H54 (cell line): ENCODE measurements at places on chromosomes 1 and 21.

DNA sequence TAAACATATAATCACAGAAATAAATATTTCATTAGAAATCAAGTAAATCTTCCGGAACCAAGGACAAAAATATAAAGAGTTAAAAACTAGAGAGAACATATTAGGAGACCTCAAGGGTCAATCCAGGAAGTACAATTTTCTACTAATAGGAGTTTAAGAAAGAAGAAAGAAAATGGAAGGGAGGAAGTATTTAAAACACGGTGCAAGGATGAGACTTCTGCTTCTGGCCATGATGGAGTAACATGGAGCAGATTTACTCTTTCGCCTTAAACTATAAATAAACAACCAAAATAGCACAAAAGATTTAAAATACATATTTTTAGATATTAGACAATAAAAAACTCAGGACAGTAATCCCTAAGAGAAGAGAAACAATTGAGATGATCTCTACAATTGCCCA lies 12.6 kb upstream of the IFNAR1 start:
- DNase-seq, result no peak

DNA sequence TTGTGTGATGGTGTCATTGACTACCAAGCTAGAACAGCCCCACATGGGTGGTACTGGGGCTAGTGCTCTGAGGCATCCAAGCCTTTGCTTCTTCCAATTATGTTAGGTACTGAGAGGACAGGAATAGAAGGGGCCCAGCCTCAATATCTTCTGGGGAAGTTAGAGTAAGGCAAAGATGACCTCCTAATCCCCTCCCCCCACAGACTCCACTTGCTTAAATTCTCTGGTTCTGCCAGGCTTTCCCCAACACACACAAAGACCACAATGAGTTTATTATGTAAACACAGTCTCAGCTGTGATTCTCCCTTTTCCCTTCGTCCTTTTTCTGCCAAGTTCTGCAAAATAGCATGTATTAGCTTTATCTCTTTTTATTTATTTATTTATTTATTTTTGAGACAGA lies 3.1 kb upstream of the TACSTD2 start:
- no peak for DNase-seq

- DNase-seq, result no peak
Observed at GRCh38 chr1:185368913-185369491, 52.0 kb upstream of the IVNS1ABP start.

DNA sequence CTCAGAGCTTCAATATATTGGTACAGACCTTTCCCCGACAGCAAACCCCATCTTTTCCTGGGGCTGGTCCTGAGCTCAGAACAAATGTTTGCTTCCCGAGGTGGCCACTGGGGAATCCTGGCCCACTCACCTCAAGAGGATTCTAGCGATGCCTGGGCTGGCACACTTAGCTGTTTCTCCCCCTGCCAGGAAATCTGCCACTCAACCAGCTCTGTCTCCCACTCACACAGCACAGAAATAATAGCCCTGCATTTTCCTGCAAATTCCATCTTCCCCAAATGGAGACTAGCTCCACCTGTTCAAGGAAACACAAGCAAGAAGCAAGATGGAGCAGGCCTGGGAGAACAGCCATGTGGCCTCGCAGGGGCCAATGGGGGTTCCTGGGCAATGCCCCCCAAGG lies 21.1 kb downstream of the KCNN3 start:
- DNase-seq, result no peak

- peak; percentile 54 for DNase-seq
Observed at GRCh38 chr1:20376880-20377494, 86.3 kb downstream of the VWA5B1 start.
